ENCODE measurements at places on chromosomes 6 and 20.

- DNase-seq = no peak
Measured at GRCh38 chr6:27873021-27873940, 38.9 kb downstream of the OR2B2 start.

GRCh38 chr20:7416382-7416781 lies 523.9 kb downstream of the HAO1 start:
- DNase-seq = no peak

GRCh38 chr6:11522812-11523605 lies 14.5 kb upstream of the TMEM170B start:
- no peak for DNase-seq

- no peak for DNase-seq
Measured at GRCh38 chr20:6014957-6015356, 38.9 kb downstream of the LRRN4 start.

- no peak for DNase-seq
Measured at GRCh38 chr6:166644681-166645080, 17.6 kb upstream of the RPS6KA2 start.

DNA sequence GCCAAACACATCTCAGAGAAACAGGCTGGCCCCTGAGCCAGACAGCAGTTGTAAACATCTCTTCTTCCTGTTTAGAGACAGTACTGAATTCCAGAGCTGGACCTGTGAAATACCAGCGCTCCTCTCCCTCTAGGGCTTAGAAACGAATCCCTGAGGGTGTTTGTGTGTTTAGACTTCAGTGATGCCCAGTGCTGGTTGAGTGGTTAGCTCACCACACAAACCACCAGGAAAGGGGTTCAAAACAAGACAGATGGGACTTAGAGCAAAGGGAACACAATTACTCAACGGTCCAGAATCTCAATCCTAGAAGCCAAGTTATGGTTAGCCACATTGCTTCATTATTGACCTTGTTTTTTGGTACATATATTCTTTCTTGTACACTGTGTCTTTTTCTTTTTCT lies 108.7 kb upstream of the TMEM170B start:
- no peak for DNase-seq

- DNase-seq = no peak
Measured at GRCh38 chr6:43303751-43304331, 4.8 kb downstream of the CRIP3 start.

DNA sequence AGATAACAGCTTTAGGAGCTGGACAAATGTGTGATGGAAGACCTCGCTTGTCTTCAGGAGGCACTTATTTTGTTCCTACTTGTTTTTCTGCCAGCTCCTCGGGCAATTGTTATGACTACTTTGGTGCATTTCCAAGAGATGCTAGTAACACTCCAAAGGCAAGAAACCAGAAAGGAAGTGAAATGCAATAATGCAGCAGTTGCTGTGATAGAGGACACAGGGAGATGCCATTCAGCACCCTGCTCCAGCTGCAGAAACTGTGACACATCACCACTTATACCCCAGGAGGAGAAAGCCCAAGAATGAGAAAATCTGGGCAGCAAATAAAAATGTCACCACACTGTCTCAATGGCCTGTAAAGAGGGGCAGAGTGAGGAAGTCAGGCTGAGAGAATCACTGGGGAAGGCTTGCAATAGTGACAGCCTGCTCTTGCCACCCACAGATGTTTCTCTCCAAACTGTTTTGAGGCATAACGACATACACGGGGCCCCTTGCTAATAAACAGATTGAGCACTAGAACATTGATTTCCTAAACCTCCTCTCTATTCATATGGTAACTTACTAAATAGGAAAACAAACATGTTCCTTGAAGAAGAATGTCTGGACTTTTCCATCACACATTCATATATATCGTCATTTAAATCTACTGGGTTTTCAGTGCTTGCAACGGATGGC lies 231.0 kb upstream of the PRND start:
- DNase-seq = no peak

- DNase-seq = no peak
Measured at GRCh38 chr6:107805504-107805903, 18.6 kb downstream of the SCML4 start.

DNA sequence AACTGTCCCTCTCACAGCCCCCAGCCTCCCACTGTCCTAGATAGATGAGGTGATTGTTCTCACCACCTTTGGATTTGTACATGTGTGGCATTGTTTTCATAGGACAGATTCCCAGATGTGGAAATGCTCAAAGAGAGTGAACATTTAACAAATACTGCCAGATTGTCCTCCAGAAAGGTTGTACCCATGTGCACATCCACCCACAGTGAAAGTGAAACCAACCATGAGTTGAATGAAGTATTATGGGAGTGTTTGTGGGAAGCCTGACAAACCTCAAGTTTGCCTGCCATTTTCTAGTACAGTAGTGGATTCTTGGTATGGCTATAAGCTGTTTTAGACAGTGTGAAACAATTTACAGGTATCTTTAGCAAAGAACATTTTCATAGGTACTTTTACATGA lies 42.7 kb downstream of the ANKRD6 start:
- DNase-seq = no peak
